Stimulated activated CD8-positive, alpha-beta memory T cell treated with anti-CD3 and anti-CD28 coated beads, Interleukin-7, amount 100 ng/mL, for 1 hour (primary cell): ENCODE measurements at places on chromosomes 2 and 18.

DNA sequence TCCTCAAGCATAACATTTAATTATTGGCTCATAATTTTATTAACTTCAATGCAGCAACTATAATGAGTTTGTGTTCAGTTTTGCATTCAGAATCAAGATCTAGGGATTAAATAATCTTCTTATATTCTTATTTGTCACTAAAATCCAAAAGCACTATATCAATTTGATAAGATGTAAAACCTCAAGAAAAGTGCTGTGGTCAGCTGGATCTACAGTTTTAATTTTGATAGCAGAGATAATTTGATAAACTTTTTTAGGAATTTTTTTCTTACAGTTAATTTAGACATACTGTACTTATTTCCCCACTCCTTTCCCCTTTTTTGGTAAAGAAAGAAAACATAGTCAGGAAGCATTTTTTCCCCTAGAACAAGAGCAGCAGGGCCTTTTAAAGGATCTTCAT, 146.4 kb downstream of the GRB14 start:
- no peak for DNase-seq

DNA sequence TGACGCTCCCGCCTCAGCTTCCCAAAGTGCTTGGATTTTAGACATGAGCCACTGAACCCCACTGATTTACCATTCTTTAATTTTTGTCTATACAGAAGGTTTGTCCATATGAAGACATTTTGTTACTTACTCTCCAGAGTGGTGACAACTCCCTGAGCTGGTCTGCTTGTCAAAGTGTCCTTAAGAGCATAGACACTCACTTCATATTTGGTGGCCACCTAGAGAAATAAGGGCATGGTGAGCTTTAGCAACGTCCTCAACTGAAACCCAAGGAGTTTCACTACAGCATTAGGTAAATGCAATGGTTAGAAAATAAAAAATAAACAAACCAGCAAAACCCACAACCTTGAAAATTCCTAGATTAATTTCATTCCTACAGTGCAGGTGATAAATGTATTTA, 57.8 kb downstream of the FN1 start:
- no peak for DNase-seq

DNA sequence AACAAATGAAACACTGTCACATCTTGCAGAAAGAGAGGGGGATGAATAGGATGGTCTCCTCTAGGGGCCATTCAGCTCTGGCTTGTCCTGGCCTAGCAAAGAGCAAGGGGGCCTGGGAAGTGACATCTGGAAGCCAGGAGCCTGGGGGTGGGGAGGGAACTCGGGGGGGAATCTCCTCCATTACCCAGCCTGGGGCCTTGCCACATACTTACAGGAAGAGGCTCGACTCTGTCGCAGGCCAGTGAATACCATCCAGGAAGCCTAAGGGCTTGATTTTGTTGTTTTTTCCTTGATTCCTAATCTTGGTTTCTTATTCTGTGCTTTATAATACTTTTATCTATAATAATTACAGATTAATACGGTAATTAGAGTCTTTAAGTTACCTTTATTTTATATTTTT, 797.5 kb upstream of the ID2 start:
- DNase-seq = no peak

DNA sequence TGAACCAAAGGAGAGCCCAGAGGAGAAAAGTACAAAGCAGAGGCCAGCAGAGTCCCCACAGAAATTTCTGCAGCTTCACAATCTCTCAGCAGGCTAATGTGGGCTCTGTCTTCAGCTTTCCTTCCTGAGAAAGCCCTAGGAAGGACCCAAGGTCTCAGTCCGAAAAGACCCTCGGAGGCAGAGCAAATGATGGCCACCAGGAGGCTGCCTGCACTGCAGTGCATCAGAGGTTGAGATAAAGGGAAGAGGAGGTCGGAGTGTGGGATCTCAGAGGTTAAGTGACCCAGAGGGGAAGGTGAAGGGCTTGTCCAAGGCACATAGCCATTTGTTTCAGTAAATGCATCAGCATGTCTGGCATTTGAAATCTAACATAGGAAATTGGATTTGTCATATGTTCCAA, 299.1 kb upstream of the SLC14A2 start:
- no peak for DNase-seq

DNA sequence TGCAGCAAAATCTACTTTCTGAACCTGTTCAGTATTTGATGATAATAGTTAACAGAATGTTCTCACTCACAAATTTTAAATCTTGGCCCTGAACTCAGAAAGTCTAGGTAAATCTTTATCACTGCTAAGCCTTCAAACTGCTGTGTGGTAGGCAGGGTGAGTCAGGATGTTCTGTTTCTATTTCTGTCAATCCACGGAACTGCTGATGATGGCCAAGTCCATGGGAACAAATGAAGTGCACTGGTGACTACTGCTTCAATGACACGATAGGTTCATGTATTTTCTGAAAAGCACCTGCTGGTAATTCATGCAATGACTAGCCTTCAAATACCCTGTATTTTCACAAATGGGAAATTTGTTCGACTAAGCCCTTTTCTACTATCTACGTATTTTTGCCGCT, 14.2 kb downstream of the NIFK start:
- no peak for DNase-seq

DNA sequence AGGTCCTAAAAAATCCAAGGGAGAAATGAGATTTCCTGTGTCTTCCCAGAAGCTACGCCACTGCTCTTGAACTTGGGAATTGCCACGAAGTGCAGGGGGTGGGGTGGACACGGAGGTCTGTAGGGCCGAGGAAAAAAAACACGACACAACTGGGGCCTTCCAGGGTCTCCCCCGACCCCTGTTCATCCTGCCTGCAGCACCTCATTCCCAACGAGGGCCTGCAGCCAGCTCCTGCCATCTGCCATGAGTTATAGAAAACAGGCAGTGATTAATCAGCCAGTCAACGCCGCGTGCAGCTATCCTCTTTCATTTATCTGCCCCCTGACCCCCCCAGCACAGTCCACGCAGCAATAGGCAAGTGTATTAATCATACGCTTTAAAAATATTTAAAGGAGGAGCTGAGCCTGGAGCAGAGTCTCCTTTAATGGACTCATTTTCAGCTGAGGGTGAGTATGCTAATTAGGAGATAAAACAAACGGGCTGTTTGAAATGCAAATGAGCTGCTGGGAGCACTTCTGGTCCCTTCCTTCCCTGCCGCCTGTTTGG, 209.9 kb downstream of the TFCP2L1 start:
- no peak for DNase-seq

DNA sequence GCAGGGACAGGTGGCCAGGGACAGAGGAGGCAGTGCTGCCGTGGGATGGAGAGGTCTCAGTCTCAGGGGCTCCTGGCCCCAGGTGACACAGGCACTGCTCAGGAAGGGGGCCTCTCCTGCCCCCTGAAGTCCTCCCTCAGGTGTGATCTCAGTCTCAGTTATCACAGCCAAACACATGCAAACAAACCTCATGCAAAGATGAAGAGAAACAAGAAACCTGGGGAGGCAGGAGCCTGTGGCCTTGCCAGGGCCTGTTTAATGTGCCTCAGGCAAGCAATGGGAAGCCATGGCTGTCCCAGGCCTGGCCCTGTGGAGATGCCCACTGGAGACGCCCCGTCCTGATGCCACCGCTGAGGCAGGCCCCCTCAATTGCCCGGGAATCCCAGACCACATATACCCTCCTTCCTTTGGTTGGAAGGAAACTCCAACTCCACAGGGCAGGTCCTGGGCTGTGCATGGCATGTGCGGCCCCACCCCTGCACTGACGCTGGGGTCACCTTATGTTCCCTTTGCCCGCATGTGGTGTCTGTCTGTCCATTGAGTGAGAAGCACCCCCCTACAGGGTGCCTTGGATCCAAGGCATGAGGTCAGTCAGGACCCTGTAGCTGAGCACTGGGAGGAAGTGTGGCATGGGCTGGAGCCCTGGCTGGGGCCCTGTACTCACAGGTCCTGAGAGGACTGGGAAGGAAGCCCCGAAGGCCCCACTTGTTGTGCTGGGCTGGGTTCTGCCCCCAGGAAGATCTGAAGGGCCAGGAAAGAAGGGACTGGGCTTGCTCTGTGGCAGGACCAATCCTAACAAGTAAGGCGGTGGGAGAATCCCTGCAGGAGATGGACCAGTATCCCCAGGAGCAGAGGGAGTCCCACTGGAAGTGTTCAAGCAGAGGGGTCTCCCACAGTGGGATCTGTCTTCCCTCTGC, 68.8 kb upstream of the RAB6C start:
- DNase-seq = no peak

DNA sequence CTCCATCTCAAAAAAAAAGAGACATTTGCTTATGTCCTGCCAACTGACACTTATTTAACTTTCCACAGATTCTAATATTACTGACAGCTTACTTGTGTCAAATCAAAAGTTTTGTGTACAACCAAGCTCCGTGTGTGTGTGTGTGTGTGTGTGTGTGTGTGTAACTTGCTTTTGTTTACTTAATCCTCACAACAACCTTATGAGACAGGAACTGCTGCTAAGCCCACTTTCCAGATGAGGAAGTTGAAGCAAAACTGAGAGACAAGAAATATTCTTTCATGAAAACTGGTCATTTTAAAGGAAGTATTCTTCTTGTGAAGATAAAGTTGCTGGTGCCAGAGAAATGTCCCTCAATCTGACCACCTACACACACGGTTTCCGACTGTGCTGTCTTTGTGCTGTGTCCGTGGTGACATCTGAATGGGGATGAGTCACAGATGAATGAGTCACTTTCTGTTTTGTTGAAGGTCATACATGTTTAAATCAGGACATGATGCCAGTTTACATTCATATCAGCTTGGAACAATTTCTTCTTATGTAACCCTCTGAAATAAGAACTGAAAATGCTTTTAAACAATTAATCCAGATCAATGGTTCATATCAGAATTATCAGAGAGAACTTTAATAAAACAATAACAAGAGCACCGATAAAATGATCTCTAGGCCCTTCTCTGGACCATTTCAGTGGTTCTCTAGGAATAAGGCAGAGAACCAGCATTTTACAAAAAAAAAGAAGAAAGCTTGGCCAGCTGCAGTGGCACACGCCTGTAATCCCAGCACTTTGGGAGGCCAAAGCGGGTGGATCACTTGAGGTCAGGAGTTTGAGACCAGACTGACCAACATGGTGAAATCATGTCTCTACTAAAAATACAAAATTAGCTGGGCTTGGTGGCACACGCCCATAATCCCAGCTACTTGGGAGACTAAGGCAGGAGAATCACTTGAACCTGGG, 95.5 kb downstream of the THNSL2 start:
- DNase-seq = no peak

DNA sequence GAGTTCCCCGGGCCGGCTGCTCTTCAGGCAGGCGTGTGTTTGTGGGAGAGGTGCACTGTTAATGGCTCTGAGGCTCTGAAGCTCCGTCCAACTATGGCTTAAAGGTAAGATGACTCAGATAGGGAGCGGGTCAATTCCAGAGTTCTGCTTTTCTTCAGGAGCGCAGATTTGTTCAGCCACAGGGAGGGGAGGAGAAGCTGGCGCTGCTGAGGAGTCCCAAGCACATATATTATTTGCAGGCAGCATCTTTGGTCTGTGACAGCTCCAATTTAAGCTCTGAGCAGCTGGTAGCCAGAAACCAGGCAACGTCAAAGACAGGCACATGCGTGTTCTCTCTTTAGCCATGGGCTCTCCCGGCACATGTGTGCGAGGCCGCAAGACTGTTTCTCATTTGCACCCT, 229.2 kb downstream of the BCL2 start:
- no peak for DNase-seq

- DNase-seq = no peak
Observed at GRCh38 chr2:73685764-73686438, 43.7 kb upstream of the NAT8 start.

DNA sequence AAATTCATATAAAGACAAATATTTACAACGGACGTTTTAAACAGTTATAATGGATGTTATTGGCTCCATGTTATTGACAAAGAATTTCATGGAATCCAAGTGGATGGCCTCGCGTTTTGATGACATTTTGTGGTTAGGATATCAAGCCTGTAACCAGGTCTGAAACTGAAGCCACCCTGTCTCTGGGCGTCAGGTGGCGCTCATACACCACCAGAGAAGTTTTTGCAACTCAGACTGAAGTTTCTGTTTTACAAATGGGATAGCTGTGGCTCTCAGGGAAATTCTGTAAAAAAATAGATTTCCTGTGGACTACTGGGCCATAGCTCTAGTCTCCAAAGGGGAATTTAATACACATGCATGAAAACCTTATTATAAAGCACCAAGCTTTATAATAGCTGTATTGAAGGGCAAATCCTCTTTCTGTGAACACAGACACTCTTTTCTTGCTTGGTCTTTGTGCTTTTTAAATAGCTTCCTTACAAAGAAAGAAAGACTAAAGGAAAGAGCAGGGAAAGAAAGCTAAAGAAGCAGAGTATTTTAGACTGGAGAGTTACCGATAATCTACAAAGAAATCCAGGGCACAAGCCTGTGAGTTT, 86.7 kb downstream of the C18orf54 start:
- no peak for DNase-seq

DNA sequence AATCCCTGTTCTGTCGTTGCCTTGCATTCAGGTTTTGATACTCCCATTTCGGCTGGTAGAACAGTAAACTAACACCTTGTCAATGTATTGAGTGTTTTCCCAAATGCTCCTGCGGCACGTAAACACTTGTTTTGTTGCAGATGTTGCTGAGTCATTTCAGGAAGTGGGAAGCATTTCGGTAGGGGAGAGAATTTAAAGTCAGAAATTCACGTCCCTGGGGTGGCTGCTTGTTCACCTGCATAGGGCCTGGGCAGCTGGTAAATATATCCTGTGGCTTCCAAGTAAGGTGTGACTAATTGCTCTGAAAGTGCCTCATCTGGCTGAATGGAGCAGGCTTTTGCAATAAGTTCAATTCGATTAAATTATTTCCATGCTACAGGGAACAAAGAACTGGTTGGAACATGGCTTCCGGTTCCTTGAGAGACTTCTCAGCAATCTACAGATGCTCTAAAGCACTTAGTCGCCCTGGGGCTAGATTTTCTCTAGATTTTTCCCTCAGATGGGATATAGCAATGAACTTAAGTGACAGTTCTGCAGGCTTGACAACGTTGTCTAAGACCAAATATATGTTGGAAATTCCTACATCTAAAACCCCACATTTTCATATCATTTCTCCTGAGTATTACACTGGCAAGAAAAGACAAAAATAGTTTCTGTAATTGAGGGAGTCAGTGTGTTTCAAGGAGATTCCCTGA, 5.2 kb downstream of the GALR1 start:
- DNase-seq = no peak

- no peak for DNase-seq
Observed at GRCh38 chr18:78738076-78738690, 241.4 kb upstream of the SALL3 start.

- DNase-seq = no peak
Observed at GRCh38 chr2:64454386-64455332, 697 bp downstream of the LGALSL start.

GRCh38 chr2:222572751-222573174, 83.1 kb downstream of the FARSB start:
- DNase-seq = no peak

DNA sequence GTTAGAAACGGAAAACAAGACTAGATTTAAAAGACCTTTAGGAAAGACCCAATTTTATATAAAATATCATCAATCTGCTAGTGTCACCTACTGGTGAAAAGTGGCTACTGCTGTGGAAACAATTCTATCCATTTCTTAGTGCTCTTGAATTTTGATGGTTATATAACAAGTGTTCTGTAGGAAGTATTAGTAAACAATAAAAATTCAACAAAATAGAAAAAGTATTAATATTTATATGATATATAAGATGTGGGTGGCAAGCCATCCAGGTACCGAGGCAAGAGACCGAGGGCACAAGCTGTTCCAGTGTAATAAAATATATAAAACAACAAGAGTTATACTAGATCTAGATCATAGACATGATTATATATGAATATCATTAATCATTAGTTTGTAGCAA, 6.2 kb upstream of the TMEM87B start:
- no peak for DNase-seq

GRCh38 chr2:221254299-221254698, 317.8 kb downstream of the EPHA4 start:
- no peak for DNase-seq

- DNase-seq = no peak
Observed at GRCh38 chr2:25402477-25402876, 60.8 kb upstream of the DNMT3A start.
